ENCODE measurements at places on chromosomes 3 and 15.

GRCh38 chr3:39038165-39038564 lies 13.6 kb downstream of the SCN11A start:
- no peak for DNase-seq

GRCh38 chr3:157417247-157417646 lies 19.4 kb upstream of the PTX3 start:
- no peak for DNase-seq

- DNase-seq, result no peak
Measured at GRCh38 chr3:45592405-45592804, 2.1 kb upstream of the LIMD1 start.

- no peak for DNase-seq
Measured at GRCh38 chr3:123299581-123299980, 97.8 kb downstream of the SEC22A start.

DNA sequence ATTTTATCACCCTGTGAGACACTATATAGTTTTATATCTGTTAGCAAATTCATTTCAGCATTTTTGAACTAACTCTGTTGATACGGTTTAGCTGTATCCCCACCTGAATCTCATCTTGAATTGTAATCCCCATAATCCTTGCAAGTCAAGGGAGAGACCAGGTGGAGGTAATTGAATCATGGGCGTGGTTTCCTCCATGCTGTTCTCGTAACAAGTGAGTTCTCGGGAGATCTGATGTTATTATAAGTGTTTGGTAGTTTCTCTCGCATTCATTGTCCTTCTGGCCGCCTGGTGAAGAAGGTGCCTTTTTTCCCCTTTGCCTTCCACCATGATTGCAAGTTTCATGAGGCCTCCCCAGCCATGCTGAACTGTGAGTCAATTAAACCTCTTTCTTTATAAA lies 53.2 kb upstream of the TMC3 start:
- no peak for DNase-seq

DNA sequence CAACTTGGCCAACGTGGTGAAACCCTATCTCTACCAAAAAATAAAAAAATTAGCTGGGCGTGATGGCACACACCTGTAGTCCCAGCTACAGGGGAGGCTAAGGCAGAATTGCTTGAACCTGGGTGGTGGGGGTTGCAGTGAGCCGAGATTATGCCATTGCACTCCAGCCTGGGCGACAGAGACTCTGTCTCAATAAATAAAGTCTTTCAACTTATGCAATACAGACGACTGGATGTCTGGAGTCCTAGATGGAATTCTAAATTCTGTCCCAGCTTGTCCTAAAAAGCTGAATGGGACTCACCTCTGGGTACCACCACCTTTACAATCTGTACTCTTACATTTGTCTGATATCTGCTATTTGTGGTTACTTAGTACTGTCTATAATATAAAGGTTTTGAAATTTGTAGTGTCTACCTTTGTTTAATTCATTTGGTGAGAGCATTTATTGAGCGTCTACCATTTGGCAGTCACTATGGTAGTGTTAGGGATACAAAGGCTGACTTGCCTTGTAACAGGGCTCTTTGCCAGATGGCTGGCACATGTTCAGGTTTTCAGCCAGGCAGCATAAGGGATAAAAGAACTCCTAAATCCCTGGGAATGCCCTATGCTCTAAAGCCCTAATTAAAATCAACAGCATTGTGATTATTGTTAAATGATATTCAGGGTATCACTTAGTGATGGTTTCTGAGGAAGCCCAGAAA lies 7.2 kb upstream of the ZNF609 start:
- DNase-seq, result peak; percentile 76

DNA sequence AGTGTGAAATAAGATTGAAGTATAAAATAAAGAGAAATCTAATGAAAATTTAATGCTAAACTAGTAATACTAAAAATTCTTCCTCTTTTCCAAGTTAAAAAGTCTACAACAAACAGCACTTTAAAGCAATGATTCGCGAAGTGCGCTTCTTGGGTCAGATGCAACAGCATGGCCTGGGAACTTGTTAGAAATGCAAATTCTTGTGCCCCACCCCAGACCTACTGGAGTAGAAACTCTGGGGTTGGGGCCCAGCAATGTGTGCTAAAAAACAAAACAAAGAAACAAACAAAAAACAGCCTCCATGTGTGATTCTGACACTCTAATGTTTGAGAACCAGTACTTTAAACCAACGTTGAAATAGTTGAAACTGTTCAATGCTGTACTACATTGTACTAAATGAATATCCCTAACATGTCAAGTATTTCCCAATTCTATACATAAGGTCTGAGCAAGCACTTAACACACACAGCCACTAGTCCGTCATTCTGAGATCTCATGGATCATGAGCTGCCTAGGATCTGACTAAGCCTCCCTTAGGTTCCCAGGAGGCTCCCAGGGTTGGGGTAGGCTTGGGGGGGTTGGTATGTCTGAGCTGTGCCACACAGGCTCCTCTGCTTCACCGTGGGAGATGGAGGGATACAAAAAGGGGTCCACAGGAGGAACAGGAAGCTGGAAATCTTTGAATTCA lies 6.1 kb downstream of the RASGRP1 start:
- no peak for DNase-seq

DNA sequence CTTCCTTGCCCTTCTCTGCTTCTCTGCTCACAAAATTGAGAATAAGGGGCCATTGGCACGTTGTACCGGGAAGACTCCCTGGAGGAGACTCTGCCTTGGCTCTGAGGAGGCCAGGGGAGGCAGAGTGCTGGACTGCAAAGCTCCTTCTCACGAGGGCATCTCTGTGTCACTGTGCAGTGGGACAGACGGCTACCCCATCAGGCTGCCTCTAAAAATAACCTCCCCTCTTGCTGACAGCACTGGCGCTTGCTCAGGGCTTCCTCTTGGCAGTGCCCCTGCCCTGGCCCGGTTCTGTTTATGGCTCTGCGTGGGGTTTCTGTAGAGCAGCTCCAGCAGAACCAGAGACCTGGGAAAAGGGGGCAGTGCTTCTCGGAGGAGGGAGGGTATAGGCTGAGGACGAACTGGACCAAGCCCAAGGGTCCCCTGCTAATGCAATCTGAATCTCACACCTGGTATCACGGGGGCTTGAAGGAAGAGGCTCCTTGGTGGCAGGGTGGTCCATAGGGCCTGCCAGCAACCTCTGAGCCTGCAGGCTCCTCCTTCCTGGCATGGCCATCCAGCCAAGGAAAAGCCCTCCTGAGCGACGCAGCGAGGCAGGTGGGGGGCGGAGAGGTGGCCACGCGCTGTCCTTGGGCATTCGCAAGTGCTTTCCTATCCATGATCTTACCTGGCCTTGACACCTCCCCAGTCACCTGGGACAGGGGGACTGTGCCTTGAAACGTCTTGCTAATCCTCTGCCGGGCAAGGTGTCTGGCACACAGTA lies 63.3 kb upstream of the TLE3 start:
- no peak for DNase-seq

DNA sequence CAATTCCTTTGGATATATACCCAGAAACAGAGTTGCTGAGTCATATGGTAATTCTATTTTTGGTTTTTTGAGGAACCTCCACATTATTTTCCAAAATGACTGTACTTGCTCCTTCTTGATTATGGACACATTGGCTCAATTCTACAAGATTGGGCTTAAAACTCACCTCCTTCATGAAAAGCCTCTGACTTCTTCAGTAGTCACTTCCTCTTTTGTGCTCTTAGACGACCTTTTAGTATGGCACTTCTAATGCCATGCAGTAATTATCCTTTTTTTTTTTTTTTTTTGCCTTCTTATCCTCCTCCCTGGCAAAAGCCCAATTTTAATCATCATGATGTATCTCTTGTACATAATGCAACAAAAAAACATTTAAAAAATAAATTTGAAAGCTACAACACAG lies 33.0 kb upstream of the ABHD17C start:
- no peak for DNase-seq

- DNase-seq, result no peak
Measured at GRCh38 chr3:115217678-115218451, 70.8 kb upstream of the ZBTB20 start.

GRCh38 chr3:147312786-147313280 lies 93.5 kb downstream of the ZIC4 start:
- no peak for DNase-seq

- DNase-seq, result no peak
Measured at GRCh38 chr3:49661281-49661680, 12.9 kb upstream of the APEH start.

DNA sequence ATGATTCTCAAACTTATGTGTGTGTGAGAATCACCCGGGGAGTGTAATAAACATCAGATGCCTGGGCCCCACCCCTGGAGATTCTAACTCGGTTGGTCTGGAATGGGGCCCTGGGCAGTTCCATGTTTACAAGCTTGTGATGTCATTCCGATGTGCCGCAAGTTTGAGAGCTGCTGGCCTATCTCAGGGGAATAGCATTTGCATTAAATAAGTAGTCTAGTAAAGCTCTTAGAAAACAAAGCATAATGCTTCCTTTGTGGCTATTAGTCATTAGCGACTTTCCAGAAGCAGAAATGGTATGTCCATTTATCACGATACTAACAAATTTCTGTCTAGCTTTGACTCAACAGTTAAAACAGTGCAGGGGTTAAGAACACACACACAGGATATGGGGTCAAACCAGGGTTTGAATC lies 20.9 kb downstream of the PGBD4 start:
- no peak for DNase-seq

- no peak for DNase-seq
Measured at GRCh38 chr15:81184188-81184587, 12.5 kb upstream of the IL16 start.

DNA sequence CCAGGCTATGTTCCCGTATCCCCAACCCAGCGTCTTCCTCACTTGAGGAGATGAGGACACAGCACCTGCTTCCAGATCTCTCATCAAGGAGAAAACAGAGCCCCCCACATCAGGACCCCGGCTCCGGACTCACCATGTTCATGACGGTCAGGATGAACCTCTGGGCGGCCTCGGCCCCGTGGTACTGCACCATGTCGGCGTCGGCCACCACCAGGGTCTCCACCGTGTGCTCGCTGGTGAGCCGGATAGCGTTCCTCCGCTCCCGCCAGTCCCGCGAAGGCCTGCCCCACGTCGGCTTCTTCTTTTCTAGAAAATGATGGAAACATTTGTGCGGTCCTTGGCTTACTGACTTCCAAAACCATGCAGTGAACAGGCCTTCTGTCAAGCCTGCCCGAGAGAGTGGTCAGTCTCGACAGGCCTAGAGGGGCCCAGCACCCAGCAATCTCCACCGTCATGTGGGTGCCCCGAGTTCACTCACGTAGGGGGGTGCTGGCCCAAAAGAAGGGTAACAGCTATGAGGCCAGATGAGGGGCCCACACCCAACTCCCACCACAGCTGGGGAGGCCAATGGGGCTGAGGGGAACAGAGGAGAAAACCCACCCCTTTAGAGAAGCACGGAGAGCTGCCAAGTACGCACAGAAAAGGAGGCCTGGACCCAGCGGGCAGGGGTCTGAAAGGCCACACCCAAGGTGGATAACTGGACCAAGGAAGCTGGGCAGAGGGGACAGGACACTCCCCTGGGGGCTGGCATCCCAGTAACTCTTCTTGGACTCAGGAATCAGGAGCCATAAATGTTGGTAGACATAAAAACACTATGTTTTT lies 60.5 kb downstream of the ADAMTS17 start:
- no peak for DNase-seq

- no peak for DNase-seq
Measured at GRCh38 chr3:58979840-58980239, 70.0 kb downstream of the CFAP20DC start.

DNA sequence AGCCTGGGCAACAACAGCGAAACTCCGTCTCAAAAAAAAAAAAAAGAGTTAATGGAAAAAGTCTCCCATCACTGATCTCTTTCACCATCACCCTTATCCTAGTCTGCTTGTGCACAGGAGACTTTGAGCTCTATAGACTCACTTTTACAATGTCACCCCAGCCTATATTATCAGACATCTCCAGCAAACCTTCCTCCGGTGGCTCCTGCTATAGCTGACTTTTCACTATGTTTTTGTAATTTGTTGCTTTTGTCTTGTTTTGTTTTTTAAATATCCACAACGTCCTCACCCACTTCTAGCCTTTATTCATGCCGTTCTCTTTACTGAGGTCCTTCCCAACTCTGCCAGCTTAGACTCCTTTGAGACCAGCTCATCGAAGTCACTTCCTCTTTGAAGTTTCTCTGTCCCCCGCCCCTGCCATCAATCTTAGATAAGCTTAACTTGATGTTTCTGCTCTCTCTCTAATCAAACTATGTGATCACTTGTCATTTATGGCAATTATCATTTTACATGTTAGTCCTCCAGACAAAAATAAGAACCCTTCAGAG lies 82.7 kb upstream of the CHD2 start:
- DNase-seq, result no peak

DNA sequence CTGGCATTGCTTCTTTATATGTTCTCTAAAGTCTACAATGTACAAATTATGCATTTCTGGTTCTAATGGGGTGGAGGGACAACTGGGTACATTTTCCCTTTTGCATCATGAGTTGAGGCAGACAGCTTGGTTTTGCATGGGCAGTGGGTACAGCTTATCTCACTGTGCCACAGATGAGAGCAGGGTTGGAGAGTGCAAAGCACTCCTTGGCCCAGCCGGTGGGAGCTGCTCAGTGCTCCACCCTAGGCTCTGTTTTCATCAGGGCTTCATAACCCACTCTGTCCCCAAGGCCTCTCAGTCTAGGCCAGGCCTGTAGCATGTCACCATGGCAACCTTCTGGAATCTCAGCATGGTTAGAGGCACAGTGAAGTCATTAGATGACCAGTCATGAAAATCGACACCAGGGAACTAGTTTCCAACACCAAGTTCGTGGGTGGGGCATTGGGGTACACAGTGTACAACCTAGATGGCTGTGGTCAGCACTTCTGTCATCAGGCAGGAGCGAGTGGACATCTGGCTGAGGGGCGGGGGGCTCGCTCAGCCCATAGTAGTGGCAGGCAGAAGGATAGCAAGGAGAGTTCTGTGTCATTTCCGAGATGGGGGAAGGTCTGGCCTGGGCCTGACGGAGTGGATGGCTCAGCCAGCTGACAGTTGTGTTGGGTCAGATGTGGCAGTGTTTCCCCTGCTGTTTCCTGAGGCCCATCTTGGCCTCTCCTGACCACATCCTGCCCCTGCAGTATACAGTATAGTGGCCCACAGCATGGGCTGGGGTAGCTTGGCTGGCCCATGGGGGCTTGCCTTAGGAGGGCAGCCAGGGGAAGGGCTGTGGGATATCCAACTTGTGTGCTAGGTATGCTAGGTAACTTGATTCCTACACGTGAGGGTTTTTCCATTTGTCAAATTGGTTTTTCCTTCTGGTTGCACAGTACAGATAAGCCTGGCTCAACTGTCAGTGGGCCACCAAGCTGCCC lies 75.7 kb upstream of the PRR23C start:
- DNase-seq, result no peak

- DNase-seq, result no peak
Measured at GRCh38 chr15:88334436-88334835, 77.9 kb upstream of the NTRK3 start.

GRCh38 chr15:48748535-48748934 lies 62.3 kb downstream of the CEP152 start:
- no peak for DNase-seq

Data from right lobe of liver (tissue), 6 donors.